ENCODE measurements at places on chromosomes 7 and 10. TPM values are rescaled to one million over a fixed set of nuclear protein-coding genes. Genes with fewer than 3 reads are reported as not detected.

GRCh38 chr7:102077081-102077480 is 209.6 kb upstream of the SH2B2 start:
- DNase-seq, result no peak

- peak; percentile 38 for DNase-seq
Measured at GRCh38 chr10:79243181-79244067, 103.8 kb upstream of the PPIF start.

DNA sequence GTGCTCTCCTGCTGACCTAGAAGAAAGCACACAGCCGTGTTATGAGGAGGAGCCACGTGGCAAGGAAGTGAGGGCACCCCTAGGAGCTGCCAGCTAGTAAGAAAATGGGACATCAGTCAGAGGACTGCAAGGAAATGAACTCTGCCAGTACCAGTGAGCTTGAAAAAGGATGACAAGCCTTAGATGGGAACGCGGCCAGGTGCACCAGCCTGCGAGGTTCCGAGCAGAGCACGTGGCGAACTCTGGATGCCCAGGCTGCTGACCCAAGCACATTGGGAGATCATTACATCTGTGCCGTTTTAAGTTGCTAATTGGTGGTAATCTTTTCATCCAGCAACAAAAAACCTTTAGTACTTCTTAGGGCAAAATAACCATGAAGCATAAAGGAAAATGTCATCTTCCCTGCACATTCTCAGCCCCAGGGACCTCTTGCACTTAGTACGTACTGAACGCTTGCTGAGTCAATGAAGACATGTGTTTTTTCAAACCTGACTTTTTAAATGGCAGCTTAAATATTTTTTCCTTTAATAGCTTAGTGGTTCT is 69.4 kb downstream of the AMZ1 start:
- DNase-seq, result no peak

SCIN gene
- total RNA-seq, result not detected

CDC123 gene
- 40.5 TPM for total RNA-seq

WDFY4 gene
- total RNA-seq, result 2.5 TPM

AMZ1 gene
- 0.36 TPM for total RNA-seq

Measured in CD4-positive, alpha-beta T cell (primary cell).